Iris pigment epithelial cell (primary cell): ENCODE measurements at places on chromosomes 2 and 18.

DNA sequence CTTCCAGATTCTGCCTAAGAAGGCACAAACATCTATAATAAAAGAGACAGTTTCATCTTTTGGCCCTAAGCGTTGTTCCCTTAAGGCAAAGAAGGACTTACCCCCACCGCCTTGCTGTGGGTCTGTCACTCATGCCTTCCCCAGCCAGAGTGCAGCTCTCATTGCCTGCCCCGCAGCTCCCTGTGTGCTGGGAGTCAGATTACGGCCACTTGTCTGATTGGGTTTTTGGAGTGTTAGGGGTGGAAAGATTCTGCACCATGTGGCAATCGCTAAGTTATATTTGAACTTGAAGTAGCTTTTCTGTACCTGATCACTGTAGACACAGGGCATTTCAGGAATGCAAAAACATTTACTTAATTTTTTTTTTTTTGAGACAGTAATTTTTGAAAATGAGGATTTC lies at the start of gene AQP4:
Gene AQP4, minus strand, starts transcription at position 151 of the 400 bp plus-strand sequence. Its CDS starts 18 bp downstream, at position 133.
- no peak for DNase-seq

- peak; percentile 19 for DNase-seq
These were observed 710.6 kb upstream of the ZEB2 start for GRCh38 chr2:145230546-145230945.

DNA sequence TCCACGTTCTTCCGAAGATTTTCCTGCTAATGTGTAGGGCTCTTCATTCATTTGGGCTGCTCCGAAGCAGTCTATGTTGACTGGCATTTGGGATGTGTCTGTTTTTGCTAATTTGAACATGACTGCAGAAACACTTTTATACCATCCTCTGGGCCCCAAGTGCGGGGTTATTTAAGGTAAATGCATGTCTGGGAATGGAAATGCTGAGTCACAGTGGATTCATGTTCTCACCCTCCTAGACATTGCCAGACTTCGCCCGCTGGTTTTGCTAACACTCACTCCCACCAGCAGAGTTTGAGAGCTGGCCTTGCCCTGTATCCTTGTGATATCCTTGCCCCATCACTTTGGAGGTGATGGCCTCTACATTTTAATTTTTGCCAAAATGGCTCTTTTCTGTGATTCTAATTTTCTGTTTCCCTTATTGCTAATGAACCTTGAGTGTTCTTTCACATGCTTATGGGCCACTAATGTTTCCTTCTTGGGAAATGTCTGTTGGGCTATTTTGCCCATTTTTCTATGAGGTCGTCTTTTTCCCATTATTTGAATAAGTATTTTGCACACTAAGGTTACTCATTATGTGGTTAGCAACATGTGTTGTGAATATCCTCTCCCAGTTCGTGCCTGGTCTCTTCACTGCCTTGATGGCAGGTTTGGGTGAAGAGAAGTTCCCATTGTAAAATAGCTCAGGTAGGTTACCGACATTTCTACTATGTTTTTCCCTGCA lies 204.1 kb downstream of the GLI2 start:
- peak; percentile 94 for DNase-seq

GRCh38 chr2:148540022-148540421 lies 104.5 kb upstream of the EPC2 start:
- no peak for DNase-seq

DNA sequence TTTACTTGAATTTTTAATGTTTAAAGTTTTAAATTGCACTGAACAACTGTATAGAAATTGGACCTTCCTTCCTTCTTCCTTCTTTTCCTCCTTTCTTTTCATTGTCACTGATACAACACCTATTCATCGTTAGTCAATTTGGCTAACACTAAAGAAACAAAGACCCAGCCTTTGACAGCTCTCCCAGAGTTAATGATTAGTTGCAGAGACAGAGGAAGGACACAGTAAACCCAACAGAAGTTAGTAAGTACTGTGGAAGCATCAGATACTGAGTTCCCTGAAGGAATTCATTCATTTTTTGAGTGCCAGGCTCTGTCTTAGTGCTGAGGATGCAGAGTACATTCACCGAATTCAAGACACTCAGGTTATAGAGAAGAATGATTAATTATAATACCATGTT lies 77.9 kb upstream of the RAB27B start:
- no peak for DNase-seq

DNA sequence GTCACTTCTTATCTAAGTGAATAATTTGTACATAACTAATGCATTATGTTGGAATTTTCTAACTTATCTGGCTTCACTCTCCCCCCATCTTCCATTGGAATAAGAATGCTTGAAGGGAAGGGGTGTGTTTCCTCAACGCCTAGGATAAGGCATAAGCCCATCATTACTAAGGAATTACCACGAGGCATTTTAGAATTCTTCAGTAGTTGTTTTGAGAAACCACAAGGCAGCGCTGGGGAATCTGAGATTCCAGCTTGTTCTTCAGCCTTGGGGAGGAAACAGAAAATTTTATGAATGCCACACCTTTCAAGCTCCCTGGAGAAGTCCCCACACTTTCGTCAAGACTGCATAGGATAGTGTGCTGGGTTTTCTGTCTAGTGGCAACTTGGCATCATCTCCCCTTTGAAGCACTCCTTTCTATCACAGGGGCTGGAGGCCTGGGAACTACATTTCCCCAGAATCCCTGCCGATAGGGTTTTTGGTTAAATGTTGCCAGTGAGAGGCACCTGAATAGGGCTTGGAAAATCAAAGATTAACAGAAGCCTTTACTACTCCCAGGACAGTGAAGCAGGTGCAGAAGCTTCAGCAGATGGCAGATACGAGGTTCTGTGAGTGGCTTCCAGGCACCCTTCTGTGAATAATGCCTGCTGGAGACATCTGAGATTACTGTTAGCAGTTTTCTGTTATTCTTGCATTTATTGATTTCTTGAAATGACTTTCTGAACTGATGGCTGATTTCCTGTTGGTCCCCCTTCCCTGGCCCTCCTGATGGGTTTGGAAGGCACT lies 192.7 kb upstream of the REV1 start:
- DNase-seq = peak; percentile 31

- DNase-seq = no peak
These were observed 19.4 kb downstream of the CHMP3 start for GRCh38 chr2:86543793-86544192.

DNA sequence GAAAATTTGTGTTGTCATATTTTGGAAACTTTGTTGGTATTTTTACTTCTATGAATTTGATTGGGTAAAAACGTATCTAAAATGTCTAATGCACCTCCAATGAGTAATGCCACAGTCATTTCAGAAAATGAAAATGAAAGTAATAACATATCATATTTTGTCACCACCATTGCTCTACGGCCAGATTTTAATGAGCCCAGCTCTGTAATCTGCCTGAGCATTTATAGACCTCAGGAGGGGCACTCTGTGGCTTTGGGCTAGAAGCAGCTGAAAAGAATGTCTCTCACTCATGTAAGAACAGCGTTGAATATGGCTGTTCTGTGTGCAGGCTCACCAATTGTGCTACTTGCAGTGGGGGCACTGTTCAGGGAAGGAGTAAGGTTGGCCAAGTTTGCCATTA lies 32.7 kb upstream of the ABCA12 start:
- peak; percentile 2 for DNase-seq

- DNase-seq = peak; percentile 21
These were observed 64.1 kb downstream of the CCDC93 start for GRCh38 chr2:117949806-117950205.

GRCh38 chr18:45566025-45566740 lies 49.1 kb upstream of the SLC14A2 start:
- DNase-seq = peak; percentile 77

GRCh38 chr2:218422403-218423086 lies 3.6 kb downstream of the VIL1 start:
- DNase-seq = no peak

DNA sequence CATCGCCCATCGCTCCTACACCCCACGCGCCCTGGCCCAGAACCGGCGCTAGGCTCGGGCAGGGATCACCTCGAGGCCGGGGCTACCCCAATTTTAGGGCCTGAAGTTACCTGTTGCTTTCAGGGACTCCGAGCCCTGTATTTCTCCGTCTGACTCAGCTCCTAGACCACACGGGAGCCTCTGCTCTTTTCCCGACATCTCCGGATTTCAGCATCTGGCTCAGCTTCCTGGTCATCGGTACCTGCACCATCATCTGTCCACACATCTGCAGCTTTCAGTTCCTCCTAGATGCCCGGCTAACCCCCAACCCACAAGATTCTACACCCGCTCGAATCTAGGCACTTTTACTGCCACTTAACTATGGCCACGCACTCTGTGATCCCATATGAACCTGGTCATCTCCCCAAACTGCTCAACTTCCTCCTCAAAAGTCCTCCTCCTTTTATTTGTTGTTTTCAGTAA lies 12.1 kb upstream of the HMSD start:
- no peak for DNase-seq

GRCh38 chr2:230915319-230915718 lies 9.7 kb downstream of the GPR55 start:
- DNase-seq = no peak

GRCh38 chr2:191222952-191223351 lies 22.3 kb upstream of the MYO1B start:
- no peak for DNase-seq

- DNase-seq = peak; percentile 76
These were observed 38.2 kb upstream of the PPM1B start for GRCh38 chr2:44130441-44130840.

GRCh38 chr2:104434318-104434792 lies 419.6 kb upstream of the POU3F3 start:
- no peak for DNase-seq

- DNase-seq = no peak
These were observed 230.8 kb upstream of the RAB6C start for GRCh38 chr2:129748653-129749052.

GRCh38 chr2:141968433-141968832 lies 162.4 kb downstream of the LRP1B start:
- DNase-seq = peak; percentile 16

GRCh38 chr2:125424266-125424785 lies 1231.6 kb upstream of the GYPC start:
- no peak for DNase-seq

DNA sequence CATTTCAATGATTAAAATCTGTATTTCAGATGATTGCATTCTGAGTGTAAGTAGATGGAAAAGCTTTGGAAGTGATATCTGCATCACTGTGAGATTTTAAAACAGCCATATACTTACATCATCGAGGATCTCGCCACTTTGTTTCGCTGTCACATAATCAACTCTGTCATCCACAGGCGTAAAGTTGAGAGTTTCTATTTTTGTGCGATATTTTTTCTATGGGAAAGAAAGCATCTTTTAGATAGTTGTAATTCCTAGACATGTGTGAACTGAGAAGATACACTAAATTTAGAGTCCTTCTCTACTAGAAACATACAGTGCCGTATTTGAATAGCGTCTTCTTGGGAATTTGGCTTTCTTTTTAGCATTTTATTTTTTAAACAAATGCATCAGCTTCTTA lies 158.8 kb downstream of the RIF1 start:
- no peak for DNase-seq

GRCh38 chr2:48695991-48696390 lies 59.5 kb downstream of the LHCGR start:
- DNase-seq = no peak

GRCh38 chr2:241148239-241148638 lies 1.0 kb downstream of the PASK start:
- no peak for DNase-seq

- DNase-seq = no peak
These were observed 130.2 kb upstream of the DLX2 start for GRCh38 chr2:172232708-172233396.

DNA sequence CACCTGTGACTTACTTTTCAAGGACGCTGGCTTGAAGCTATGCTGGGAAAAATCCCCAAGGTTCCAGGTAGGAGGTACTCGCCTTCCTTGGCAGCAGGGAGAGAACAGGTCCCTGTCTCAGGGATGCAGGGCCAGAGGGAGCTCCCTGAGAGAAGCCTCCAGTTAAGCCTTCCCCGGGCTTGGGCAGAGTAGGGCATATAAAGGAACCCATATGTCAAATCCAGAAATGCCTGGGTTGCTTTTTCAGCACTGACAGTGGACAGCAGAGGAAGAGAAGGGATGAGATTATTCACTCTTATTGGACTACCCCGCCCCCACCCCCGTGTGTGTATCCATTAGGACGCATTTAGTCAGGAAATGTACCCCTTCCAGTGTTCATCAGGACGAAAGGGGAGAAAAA lies 89.3 kb upstream of the TEX51 start:
- no peak for DNase-seq

- no peak for DNase-seq
These were observed 81.0 kb downstream of the NDUFA10 start for GRCh38 chr2:239943991-239944631.

DNA sequence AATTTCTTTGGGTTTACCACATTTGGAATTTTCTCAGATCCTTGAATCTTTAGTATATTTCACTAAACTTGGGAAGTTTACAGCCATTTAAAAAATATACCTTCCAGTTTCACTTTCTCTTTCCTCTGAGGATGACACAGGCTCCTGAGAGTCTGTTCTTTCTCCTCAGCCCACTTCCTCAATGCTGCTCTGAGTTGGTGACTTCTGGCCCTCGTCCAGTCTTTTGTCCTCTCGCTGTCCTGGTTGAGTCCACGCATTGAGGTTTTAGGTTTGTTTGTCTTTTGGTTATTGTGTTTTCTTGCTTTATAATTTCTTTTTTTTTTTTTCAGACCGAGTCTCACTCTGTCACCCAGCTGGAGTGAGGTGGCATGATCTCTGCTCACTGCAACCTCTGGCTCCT lies 40.7 kb upstream of the GALR1 start:
- DNase-seq = peak; percentile 74

- peak; percentile 96 for DNase-seq
These were observed 33.6 kb downstream of the DGKD start for GRCh38 chr2:233387667-233388528.

DNA sequence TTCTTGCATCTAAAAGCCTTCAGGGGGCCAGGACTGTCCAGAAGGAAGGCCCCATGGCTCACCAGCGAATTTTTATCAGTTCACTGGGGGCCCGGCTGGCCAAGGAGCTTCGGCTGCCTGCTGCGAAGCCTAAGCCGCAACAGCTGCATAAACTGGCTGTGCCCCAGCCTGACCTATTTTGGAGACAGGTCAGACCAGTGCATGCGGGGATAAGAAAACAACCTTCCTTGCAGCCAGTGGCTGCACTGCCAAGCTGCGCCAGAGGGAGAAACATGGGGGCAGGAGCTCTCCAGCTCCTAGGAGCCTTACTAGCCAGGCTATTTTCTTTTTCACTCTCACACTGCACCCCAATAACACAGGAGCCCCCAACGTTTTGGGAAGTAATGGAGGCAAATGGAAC lies 15.2 kb downstream of the PAX3 start:
- no peak for DNase-seq

GRCh38 chr2:20225294-20226151 lies 593 bp upstream of the SDC1 start:
- peak; percentile 66 for DNase-seq

- DNase-seq = no peak
These were observed 50.0 kb downstream of the AP1S3 start for GRCh38 chr2:223787358-223787757.
